Upper lobe of right lung (tissue), 1 donor: ENCODE measurements at places on chromosomes 1 and 21.

DNA sequence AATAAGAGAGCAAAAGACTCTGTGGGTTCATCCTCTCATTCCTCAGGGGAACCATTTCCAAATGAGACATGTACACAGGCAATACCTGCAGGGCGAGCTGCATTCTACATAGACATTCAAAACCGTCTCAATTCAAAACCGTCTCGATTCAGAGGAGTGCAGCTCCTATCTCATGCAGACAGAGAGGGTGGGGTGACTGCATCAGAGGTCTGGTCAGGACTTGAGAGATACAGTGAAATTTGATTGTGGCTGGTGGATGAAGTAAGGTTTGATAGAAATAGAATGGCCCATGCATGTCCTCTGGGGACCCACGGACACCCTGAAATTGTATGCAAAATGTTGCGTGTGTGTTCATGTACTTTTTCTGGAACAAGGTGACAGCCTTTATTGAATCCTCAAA, 27.3 kb downstream of the TEX35 start:
- DNase-seq: no peak

- no peak for DNase-seq
Observed at GRCh38 chr1:202005958-202006357, 4.4 kb upstream of the ELF3 start.

GRCh38 chr1:28172713-28173150, 3.8 kb downstream of the PTAFR start:
- no peak for DNase-seq

DNA sequence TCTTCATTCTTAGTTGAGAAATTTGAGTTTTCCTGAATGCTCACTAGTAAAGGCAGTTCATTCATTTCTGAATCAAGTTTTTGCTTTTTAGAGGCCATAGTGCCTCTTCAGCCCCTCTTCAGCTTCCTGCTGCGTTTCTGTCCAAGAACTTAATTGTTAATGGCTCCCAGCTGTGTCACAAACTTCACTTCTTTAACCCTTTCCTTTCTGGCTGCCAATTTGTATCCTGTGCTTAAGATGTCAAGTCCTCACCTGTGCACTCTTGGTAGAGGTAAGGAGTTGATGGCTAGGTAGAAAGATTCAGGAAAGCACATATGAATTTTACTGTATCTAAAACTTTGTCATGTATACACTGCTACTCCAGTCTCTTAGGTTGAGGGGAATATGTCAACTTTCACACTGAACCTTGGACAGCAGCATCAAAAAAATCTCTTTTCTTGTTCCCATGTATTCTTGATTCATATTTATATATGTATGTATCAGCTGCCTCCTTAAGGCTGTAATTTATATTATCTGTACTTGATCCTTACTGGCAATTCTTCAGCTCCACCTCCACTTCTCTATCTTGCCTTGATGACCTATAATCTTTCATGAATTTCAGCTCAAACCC, 612.8 kb downstream of the LMO4 start:
- no peak for DNase-seq

DNA sequence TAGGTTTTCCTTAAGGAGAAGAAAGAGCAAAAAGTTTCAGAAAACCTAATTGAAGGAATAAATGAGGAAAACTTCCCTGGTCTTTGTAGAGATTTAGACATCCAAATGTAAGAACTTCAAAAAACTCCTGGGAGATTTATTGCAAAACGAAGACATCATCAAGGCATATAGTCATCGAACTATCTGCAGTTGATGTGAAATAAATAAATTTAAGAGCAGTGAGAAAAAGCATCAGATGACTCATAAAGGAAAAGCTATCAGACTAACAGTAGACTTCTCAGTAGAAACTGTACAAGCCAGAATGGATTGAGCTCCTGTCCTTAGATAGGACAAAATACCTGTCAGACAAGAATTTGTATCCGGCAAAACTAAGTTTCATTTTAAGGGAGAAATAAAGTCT, 569.4 kb upstream of the ADAMTS5 start:
- DNase-seq: no peak

GRCh38 chr1:50502147-50502546, 78.9 kb upstream of the DMRTA2 start:
- no peak for DNase-seq

DNA sequence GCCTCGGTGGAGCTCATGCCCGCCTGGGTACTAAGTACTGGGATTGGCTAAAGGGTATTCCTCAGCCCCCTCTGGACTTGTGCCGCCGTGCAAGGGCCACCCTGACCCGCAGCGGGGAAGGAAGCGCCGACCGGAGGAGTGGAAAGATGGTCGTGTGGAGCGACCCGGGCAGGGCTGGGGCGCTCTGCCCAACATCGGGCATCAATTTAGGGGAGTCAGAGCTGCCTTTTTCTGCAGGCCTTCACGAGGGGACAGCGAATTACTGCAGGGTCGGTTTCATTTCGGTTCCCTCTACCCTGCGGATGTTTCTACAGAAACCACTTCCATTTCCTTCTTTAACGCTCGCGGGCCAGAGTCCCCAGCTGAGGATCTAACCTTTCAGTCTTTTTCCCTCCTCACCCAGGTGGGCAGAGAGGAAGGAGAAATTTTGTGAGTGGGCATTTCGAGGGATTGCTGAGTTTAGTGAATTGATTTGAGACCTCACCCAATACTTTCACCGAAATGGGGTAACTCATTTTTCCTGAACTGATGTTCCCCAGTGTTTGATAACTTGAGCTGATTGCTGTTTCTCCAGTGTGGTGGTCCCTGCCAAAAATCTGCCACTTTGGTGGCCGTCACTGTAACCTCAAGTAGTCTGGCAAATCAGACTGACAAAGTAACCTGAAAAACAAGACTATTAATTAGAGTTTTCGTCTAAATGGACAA, 1.1 kb downstream of the TOR1AIP1 start:
- DNase-seq: no peak

DNA sequence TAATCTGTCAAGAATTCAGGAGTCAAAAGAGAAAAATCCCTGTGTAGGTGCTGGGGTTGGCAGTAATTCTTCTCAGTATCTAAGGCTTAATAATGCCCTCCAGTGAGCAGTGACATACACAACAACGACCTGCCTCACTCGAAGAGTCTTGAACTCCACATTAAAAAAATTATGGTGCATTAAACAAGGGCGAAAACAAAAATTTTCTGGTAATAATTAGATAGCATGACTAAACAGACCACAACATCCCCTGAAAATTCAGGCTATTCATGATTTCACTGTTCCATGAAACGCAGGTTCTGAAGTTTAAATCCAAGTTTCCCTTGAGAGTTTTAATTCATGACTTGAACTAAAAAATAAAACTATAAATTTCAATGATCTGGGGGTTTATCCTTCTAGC, 5.1 kb downstream of the SRSF4 start:
- no peak for DNase-seq
